ENCODE measurements at places on chromosomes 3 and 15. TPM values are rescaled to one million over a fixed set of nuclear protein-coding genes. Genes with fewer than 3 reads are reported as not detected.

Gene EIF1B
- 41.5 TPM for total RNA-seq

Gene QTRT2
- 30.1 TPM for total RNA-seq

Gene HRG
- total RNA-seq: not detected

Gene PLCL2
- total RNA-seq: 36.8 TPM

Gene TRPM1
- not detected for total RNA-seq

Gene FSTL1
- 0.16 TPM for total RNA-seq

Gene CLDN11
- not detected for total RNA-seq

Gene COL8A1
- total RNA-seq: 0.09 TPM

Gene PLSCR5
- total RNA-seq: not detected

Gene ARIH1
- total RNA-seq: 134 TPM

Gene DUOXA2
- not detected for total RNA-seq

Gene TMCO5A
- not detected for total RNA-seq

Gene CCR3
- total RNA-seq: 1.4 TPM

Gene NR2E3
- total RNA-seq: not detected

Gene AGBL1
- not detected for total RNA-seq

Gene MUSTN1
- total RNA-seq: 3.0 TPM

GRCh38 chr15:52370010-52370409 lies 74.4 kb upstream of the MYO5C start:
- no peak for DNase-seq

- DNase-seq: no peak
Observed at GRCh38 chr3:137792626-137793271, 28.6 kb downstream of the SOX14 start.

DNA sequence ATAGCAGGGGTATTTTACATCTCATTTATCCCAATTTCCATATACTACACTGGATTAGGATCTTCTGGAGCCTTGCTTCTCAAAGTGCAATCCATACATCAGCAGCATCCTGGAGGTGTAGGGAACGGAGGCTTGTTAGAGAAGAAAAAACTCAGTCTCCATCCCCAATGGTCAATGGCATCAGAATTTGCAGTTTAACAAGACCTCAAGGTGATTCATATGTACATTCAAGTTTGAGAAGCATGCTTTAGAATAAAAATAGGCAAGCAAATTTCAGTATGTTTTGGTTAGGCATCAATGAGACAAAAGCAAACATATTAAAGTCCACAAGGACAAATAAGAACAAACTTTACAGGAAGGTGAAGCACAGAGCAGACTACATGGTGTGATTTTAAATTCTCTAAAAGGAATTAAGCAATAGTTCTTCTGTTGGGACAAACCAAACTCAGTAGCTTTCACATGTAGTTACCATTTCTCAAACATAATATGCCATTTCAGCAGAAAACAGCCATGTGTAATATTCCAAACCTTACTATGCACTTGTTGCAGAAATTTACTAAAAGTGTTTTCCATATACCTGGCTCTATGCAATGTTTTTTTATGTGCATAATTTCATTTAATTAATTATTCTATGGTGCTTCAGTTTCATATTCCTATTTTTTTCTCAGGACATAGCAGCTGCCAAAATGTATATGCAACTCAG lies 360.3 kb upstream of the NECTIN3 start:
- DNase-seq: no peak

- DNase-seq: no peak
Observed at GRCh38 chr3:5678248-5678647, 490.7 kb downstream of the EDEM1 start.

GRCh38 chr3:150787741-150788370 lies 24.9 kb upstream of the SIAH2 start:
- peak; percentile 88 for DNase-seq

- DNase-seq: no peak
Observed at GRCh38 chr3:88005066-88005465, 53.7 kb downstream of the CGGBP1 start.

DNA sequence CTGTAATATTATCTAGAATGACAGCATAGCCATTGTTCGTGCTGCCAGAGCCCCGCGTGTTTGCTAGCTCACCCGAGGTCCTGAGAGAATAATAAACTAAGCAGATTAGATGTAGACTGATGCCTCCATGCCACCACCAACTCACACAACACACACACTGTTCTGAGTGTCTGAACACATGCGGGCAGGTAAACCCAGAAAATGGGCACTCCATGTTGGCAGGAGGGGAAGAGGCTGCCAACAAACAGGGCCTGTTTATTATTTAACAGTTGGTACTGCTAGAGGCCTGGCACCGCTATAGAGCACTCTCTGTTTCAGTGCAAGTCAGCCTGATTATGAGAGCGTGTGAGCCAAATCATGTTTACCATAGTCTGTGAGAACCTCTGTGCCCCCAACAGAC lies 299.0 kb downstream of the ZBTB20 start:
- no peak for DNase-seq

DNA sequence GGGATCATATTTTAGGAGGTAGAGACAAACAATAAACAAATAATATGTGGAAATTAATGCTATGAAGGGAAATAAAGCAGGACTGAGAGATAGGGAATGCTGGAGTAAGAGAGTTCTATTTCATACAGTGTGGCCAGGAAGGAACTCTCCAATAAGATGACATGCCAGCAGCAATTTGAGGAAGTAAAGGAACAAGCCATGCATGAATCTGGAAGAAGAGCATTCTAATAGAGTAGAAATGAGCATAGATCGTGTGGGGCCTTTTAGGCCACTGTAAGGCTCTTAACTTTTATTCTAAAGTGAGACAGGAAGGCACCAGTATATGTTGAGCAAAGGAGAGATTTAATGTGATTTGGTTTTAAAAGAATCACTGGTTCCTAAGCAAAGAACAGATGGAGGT lies 126.3 kb downstream of the DMXL2 start:
- no peak for DNase-seq

- DNase-seq: no peak
Observed at GRCh38 chr3:156334841-156335545, 214.6 kb downstream of the KCNAB1 start.

- DNase-seq: no peak
Observed at GRCh38 chr3:61943975-61944374, 382.6 kb downstream of the PTPRG start.

GRCh38 chr15:89492111-89492641 lies 4.2 kb downstream of the RHCG start:
- no peak for DNase-seq

DNA sequence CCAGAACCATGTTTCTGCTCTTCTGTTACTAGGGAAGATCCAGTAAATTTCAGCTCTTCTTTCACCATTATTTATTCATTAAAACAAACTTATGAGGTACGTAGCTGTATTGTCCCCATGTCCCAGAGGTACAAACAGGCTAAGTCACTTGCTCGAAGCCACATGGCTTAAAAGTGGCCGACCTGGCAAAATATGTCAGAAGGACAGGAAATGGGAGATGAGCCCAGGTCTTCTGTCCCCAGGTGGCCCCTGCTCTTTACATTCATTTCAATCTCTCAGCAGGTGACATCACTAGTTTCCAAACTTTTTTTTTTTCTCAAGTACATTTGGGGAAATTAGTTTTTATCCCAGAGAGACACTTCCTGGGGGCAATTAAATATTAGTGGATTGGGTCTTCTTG lies 34.1 kb upstream of the LPP start:
- DNase-seq: no peak

- no peak for DNase-seq
Observed at GRCh38 chr3:111301238-111301798, 229.7 kb downstream of the NECTIN3 start.

- DNase-seq: no peak
Observed at GRCh38 chr3:73739791-73740453, 115.2 kb upstream of the PDZRN3 start.

- DNase-seq: peak; percentile 82
Observed at GRCh38 chr3:179015551-179016020, 56.0 kb downstream of the ZMAT3 start.

Measured in activated CD8-positive, alpha-beta memory T cell treated with anti-CD3 and anti-CD28 coated beads, Interleukin-2, amount 10 ng/mL, durations not matched to agents 7 days and 5 days (primary cell).